Lower lobe of right lung (tissue), 2 donors: ENCODE measurements at places on chromosomes 7 and 10.

DNA sequence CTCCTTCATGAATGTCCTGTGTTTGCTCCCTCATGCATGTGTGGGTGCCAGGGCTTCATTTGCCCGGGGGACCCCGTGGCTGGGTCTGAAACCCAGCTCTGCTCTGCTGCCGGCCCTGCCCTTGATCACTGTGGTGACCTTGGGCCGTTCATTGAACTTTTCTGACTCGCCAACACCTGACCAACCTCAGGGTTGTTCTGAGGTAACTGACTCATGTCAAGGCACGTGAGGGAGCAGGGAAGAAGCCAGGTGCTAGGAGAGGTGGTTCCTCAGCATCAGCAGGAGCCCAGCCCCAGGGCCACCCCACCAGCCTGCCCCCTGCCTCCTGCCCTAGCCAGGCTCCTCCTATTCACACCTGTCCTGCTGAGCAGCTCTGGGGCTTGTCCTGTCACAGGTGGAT lies 47.9 kb downstream of the TBATA start:
- H3K36me3 ChIP-seq: no peaks in the 10 kb centered on the region
- H3K4me3 ChIP-seq: no peak overlapping the region
- H3K27me3 ChIP-seq: no peaks in the 10 kb centered on the region
- peaks cover 5% of the 10 kb centered on the region for H3K4me1 ChIP-seq
- DNase-seq: no peak
- no peak overlapping the region for H3K27ac ChIP-seq

DNA sequence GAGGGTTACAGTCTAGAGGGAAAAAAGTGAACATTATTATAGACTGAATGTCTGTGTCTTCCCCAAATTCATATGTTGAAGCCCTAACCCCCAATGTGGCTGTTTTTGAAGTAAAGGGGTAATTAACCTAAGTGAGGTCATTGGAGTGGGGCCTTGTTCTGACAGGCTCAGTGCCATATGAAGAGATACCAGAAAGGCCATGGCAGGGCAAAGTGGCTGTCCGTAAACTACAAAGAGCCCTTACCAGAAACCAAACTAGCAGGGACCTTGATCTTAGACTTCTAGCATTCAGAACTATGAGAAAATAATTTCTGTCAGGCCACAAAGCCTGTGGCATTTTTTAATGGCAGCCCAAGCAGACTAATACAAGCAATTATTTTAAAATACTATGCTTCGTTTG lies 8.7 kb downstream of the TMEM209 start:
- no peak for DNase-seq
- peaks cover 72% of the 10 kb centered on the region for H3K36me3 ChIP-seq
- no peaks in the 10 kb centered on the region for H3K4me1 ChIP-seq
- H3K4me3 ChIP-seq: no peak overlapping the region

DNA sequence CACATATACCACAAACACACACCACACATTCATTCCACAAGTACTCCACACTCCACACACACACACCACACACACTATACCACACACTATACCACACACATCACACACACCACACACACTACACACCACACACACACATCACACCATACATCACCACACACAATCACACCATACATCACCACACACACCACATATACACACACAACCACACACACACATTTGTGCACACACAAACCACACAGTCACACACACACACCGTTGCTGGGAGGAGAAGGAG lies 112.8 kb downstream of the PTPN20 start:
- H3K27me3 ChIP-seq: no peaks in the 10 kb centered on the region
- H3K4me1 ChIP-seq: no peaks in the 10 kb centered on the region
- H3K4me3 ChIP-seq: no peak overlapping the region
- no peaks in the 10 kb centered on the region for H3K36me3 ChIP-seq

DNA sequence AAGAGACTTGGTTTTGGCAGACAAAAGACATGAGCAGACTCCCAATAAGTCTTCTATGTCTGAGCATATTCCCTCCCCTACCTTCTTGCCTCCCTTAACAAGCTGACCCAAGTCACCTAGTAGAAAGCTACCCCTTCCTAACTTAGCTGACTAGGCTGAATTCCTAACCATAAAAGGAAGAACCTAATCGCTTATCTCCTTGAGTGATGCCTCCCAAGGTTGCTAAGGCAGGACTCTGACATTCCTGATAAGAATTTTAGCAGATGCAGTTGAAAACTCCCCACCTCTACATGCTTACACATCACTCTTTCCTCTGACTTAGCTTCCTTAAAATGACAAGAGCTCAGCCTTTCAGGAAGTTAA lies 704.7 kb upstream of the MBL2 start:
- no peaks in the 10 kb centered on the region for H3K36me3 ChIP-seq
- no peak for DNase-seq
- no peaks in the 10 kb centered on the region for H3K27me3 ChIP-seq
- H3K4me1 ChIP-seq: no peaks in the 10 kb centered on the region
- H3K4me3 ChIP-seq: no peak overlapping the region

DNA sequence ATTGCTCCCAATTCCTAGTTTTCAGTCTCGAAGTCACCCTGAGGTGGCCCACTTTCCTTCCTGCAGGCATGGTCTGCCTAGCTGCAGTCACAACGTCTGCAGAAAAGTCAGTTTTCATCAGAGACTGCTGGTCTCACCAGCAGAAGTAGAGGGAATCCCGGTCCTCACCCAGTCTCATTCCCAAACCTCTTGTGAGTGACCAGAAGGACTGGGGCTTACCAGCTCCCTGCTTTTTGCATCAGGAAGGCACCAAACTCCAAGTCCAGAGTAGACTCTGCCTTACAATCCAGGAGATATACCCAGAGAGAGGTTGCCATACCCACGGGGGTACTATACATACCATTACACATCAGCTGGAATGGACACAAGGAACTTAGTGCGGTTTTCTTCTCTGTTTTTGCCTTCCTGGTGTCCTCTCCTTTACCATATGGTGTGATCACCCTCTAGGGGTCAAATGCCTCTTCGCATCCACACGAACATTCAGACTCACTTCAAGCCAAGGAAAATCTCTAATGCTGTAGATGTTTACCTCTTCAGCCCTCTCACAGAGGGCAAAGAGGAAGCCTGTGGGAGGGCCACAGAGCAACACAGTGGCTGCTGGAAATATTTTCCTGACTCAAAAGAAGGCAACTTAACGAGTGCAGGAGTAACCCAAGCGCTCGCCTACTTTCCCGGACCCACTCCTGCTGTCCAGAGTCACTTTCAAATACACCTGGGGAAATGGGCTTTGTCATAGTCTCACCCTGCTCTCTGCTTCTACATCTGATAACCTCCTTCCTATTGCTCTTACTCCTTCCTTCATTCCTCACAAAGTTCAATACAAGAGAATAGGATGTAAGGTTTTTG lies 220.9 kb downstream of the C7orf25 start:
- H3K27ac ChIP-seq: no peak overlapping the region
- DNase-seq: no peak
- H3K4me1 ChIP-seq: no peaks in the 10 kb centered on the region
- H3K4me3 ChIP-seq: no peak overlapping the region

DNA sequence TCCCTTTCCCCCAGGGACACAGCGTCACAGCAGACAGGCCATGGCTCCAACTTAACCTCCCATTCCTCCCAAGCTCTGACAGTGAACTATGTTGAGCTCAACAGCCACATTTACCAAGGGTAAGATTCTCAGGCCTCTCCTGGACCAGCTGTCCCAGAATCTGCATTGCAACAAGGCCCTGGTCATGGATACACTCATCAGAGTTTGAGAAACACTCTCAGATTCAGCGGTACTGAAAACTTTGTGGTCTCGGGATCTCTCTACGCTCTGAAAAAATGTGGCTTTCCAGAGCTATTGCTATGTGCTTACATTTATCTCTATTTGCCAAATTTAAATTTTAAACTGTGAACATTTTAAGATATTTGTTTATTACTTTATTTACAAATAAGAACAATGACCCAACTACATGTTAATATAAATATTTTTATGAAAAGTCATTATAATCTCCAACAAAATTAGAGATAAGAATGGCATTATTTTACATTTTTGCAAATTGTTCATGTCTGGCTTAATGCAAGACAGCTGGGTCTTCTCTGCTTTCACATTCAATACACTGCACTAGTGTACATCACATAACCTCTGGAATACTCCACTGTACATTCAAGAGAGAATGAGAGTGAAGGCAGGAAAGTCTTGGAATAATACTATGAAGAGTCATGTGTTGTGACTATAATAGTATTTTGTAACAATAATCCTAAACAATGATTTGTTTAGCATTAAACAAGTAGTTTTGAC lies 190.9 kb upstream of the PITRM1 start:
- no peak overlapping the region for H3K4me3 ChIP-seq
- H3K4me1 ChIP-seq: no peaks in the 10 kb centered on the region
- H3K27me3 ChIP-seq: no peaks in the 10 kb centered on the region
- DNase-seq: no peak
